ENCODE measurements at places on chromosomes 1 and 21.

- no peaks in the 10 kb centered on the region for H3K36me3 ChIP-seq
- H3K27me3 ChIP-seq = no peaks in the 10 kb centered on the region
- no peak overlapping the region for H3K4me3 ChIP-seq
- no peak for DNase-seq
Observed at GRCh38 chr1:8465013-8465412, 147.1 kb downstream of the SLC45A1 start.

DNA sequence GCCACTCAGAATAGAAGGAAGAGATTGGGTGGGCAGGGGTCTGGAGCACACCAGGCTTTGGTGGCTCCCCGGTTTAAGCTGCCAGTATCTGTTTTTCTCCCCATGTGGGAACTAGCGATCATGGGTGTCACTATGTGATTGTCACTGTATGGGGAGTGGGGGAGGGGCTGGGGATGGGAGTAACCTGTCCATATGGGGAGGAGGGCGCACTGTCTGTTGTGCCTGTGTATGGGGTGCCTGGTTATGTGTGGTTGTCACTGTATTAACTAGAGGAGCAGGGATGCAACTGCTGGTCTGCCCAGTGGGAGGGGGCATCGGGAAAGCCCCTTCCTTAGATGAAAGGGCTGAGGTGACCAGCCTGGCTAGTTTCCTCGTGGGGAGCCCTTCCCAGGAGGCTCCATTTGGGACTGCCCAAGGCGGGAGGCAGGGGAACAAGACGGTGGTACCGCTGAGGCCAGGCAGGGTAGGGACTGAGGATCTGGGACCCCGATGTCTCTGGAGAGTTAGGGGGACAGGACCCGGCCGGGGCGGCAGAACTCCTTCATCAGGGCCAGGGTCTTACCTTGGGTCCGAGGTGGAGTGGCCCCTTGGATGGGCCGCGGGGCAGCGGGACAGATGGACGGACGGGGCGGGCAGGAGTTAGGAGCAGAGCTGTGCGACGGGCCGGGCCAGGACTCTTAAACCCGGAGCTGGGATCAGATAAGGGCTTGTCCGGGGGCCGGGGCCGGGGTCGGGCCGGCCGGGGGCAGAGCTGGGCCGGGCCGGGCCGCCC, at the start of gene KCNJ10:
KCNJ10 (minus strand) TSS at position 701 of the 772 bp plus-strand sequence. CDS start 27,628 bp downstream, outside the sequence.
- no peaks in the 10 kb centered on the region for H3K36me3 ChIP-seq
- DNase-seq = no peak

GRCh38 chr1:57218487-57219079, 205.3 kb downstream of the DAB1 start:
- no peak overlapping the region for H3K27ac ChIP-seq
- no peak overlapping the region for H3K4me3 ChIP-seq
- no peaks in the 10 kb centered on the region for H3K4me1 ChIP-seq

DNA sequence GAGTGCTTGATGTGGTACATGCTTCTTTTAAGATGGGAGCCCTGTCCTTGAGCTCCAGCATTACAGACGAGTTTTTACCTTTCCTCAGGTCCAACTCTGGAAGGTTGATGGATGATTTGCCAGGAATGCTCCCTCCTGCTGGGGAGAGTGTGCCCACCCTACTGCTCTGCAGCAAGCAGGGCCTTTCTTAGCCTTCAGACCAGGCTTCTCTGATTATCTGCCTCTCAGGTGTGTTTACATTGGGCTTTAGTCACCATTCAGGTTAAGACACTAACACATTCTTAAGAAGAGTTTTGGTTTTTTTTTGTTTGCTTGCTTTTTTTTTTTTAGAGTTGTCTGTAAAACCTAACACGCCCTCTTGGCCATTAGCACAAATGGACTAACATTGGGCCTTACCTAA, 301.8 kb downstream of the KCNT2 start:
- H3K4me3 ChIP-seq = no peak overlapping the region
- H3K27me3 ChIP-seq = no peaks in the 10 kb centered on the region
- no peak overlapping the region for H3K27ac ChIP-seq
- no peaks in the 10 kb centered on the region for H3K36me3 ChIP-seq

- peak; percentile 69 for DNase-seq
- peaks cover 26% of the 10 kb centered on the region for H3K4me1 ChIP-seq
- H3K36me3 ChIP-seq = no peaks in the 10 kb centered on the region
- H3K4me3 ChIP-seq = no peak overlapping the region
- H3K27ac ChIP-seq = peak overlapping the region; percentile 49
- no peaks in the 10 kb centered on the region for H3K27me3 ChIP-seq
Observed at GRCh38 chr1:174942547-174943255, 57.0 kb upstream of the CACYBP start.

DNA sequence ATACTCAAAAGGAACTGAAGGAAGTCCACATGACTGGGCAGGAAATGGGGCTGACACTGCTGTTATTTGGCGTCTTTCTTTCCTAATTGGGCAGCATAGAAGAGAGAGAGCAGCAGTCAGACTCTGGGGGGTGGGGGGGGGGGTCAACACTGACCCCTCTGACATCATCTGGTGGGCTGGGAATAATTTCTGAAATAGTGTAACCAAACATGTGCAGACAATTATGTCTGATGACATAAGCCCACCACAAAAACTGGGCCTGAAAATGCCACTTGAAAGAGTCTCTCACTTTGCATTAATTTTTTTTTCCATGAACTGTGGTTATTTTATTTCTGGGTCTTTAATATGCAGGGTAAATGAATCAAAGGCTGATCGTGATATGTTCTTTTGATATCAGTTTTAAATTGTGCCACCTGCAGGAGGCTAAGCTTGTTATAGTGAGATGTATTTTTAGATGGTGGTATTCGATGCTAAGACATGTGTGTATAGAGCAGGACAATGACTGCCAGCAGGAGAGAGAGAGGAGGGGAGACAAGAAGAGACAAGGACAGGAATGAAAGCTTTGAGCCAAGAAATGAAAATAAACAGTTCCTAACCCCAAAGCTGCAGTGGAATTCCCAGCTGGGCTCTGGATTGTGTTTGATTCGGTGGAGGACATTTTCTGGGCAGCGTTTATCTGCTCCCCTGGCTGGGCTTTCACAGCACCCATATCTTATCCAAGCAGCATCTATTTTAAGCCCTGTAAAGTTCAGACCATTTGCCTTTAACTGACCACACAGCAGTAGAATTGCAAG, 264.7 kb downstream of the PBX1 start:
- no peak overlapping the region for H3K27ac ChIP-seq
- H3K4me1 ChIP-seq = peaks cover 3% of the 10 kb centered on the region
- no peaks in the 10 kb centered on the region for H3K27me3 ChIP-seq
- H3K36me3 ChIP-seq = peaks cover 17% of the 10 kb centered on the region
- H3K4me3 ChIP-seq = no peak overlapping the region
- DNase-seq = no peak

GRCh38 chr1:2814511-2815075, 13.1 kb upstream of the TTC34 start:
- H3K4me1 ChIP-seq = no peaks in the 10 kb centered on the region
- peak; percentile 52 for DNase-seq
- H3K36me3 ChIP-seq = no peaks in the 10 kb centered on the region
- no peak overlapping the region for H3K27ac ChIP-seq
- H3K27me3 ChIP-seq = no peaks in the 10 kb centered on the region
- H3K4me3 ChIP-seq = no peak overlapping the region

DNA sequence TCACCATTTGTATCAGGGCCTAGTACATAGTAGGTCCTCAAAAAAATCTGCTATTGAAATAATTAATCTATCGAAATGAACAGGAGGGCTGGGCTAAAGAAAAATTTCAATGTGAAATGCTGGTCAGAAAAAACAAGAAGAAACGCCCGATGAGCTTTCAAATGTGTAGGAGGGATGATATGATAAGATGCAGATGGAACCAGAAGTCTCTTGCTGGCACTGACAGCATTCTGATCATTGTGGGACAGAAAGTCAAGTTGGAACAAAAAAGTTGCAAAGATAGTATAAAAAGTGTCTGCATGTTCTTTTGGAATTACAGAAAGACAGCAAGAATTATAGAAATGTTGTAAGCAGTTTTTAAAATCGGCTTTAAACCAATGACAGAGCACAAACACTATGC, 11.1 kb downstream of the G0S2 start:
- H3K4me1 ChIP-seq = peaks cover 11% of the 10 kb centered on the region
- no peaks in the 10 kb centered on the region for H3K36me3 ChIP-seq
- no peaks in the 10 kb centered on the region for H3K27me3 ChIP-seq
- no peak overlapping the region for H3K4me3 ChIP-seq
- DNase-seq = no peak

GRCh38 chr1:107048241-107048640, 8.2 kb upstream of the PRMT6 start:
- H3K4me3 ChIP-seq = no peak overlapping the region
- DNase-seq = no peak
- no peak overlapping the region for H3K27ac ChIP-seq
- no peaks in the 10 kb centered on the region for H3K4me1 ChIP-seq

DNA sequence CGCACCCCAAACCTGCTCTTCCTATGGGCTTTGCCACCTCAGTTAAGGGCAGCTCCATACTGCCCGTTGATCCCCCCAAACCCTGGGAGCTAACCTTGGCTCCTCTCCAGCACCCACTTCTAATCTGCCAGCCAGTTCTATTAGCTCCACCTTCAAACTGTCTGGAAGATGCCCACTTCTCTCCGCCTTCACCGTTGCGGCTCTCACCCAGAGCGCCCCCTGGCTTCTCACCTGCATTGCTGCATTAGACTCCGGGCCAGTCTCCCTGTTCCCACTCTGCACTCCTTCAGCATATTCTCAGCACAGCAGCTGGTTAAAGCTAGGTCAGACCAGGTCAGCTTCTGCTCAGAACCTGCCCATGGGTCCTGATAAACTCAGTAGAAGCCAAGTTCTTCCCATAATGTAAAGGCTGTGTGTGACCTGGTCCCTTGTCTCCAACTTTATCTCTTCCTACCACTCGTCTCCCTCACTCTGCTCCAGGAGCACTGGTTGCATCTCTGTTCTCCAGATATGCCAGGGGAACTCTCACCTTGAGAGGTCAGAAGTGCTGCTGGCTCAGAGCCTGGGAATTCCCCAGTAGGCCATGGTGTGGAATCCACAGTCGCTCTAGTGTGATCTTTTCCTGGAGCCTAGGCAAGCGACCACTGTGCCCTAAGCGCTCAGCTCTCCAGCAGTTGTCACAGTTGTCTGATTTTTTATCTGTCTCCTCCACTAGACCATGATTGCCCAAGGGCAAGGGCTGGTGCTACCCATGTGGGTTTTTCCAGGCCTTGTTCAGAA, 150.3 kb downstream of the HMGB4 start:
- no peaks in the 10 kb centered on the region for H3K36me3 ChIP-seq
- H3K27me3 ChIP-seq = no peaks in the 10 kb centered on the region
- no peak for DNase-seq
- no peaks in the 10 kb centered on the region for H3K4me1 ChIP-seq
- no peak overlapping the region for H3K27ac ChIP-seq

GRCh38 chr1:26336477-26337205, 17.3 kb downstream of the CRYBG2 start:
- DNase-seq = peak; percentile 98
- peaks cover 18% of the 10 kb centered on the region for H3K4me1 ChIP-seq
- no peaks in the 10 kb centered on the region for H3K27me3 ChIP-seq
- H3K36me3 ChIP-seq = no peaks in the 10 kb centered on the region
- peak overlapping the region; percentile 41 for H3K4me3 ChIP-seq
- H3K27ac ChIP-seq = peak overlapping the region; percentile 19

GRCh38 chr1:41773144-41773591, 145.6 kb downstream of the HIVEP3 start:
- no peak for DNase-seq
- no peak overlapping the region for H3K4me3 ChIP-seq
- H3K4me1 ChIP-seq = peaks cover 25% of the 10 kb centered on the region
- no peaks in the 10 kb centered on the region for H3K36me3 ChIP-seq
- no peak overlapping the region for H3K27ac ChIP-seq
- H3K27me3 ChIP-seq = no peaks in the 10 kb centered on the region

GRCh38 chr1:150406483-150406882, 42.5 kb downstream of the RPRD2 start:
- no peak overlapping the region for H3K27ac ChIP-seq
- no peak overlapping the region for H3K4me3 ChIP-seq
- no peaks in the 10 kb centered on the region for H3K36me3 ChIP-seq
- peaks cover 20% of the 10 kb centered on the region for H3K4me1 ChIP-seq
- no peaks in the 10 kb centered on the region for H3K27me3 ChIP-seq

DNA sequence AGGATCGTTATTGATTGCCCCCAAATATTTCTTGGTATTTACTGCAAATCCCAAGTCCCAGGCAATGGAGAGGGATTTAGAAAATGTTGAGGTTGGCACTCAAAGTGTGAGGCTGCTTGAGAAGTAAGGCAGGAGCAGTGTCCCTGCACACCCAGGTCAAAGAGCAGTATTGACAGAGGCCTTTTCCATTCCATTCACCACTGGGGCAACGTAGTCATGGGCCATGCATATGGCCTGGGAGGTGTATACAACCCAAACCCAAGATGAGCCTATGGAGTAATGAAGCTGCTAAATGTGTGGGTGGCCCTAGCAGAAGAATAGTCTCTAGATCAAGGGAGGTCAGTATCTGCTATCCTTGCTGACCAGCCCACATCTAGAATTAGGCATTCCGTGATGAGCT, 245.6 kb downstream of the FOXD2 start:
- no peaks in the 10 kb centered on the region for H3K4me1 ChIP-seq
- no peak overlapping the region for H3K27ac ChIP-seq
- DNase-seq = no peak
- no peaks in the 10 kb centered on the region for H3K36me3 ChIP-seq

GRCh38 chr1:156616463-156616862, 2.8 kb upstream of the HAPLN2 start:
- peaks cover 2% of the 10 kb centered on the region for H3K27me3 ChIP-seq
- H3K36me3 ChIP-seq = no peaks in the 10 kb centered on the region
- peak overlapping the region; percentile 44 for H3K27ac ChIP-seq
- peaks cover 12% of the 10 kb centered on the region for H3K4me1 ChIP-seq
- no peak overlapping the region for H3K4me3 ChIP-seq
- no peak for DNase-seq

DNA sequence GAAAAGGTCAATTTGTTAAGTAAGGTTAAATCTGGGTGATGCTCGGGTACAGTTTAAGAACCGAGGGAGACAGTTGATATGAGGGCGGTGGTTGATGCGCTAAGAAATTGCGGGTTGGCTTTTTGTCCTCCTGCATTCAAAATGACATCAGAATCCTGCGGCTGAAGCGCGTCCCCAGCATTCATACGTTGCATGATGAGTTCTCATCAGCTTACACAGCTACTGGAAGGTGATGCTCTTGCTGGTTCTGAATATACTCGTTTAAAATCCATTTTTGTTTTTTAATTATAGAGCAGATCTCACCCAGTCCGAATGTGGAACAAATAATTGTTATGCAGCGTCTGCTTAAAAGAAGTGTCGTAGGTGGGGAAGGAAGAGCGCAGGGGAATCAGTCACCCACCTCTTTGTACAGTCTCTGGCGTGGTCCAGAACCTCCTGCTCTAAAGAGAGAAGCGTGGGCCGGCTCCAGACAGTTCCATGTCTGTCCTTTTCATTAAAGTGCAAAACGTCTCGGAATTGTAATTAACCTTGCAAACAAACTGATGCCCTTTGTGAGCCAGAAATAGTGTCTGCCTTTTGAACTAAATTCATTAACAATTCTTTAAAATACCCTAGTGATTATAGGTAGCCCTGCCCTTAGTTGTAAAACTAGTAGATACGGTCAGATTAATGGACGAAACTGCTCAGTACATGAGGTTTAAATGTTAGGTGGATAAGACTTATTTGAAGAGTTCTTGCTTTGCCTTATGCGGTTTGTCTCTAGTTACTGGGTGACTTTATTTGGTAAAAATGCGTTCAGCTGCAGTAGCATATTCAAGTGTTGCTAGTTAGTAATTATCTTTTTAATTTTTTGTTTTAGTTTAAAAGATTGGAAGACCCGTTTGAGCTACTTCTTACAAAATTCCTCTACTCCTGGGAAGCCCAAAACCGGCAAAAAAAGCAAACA, 741 bp downstream of the RGS2 start:
- H3K27ac ChIP-seq = peak overlapping the region; percentile 93
- H3K27me3 ChIP-seq = no peaks in the 10 kb centered on the region
- peaks cover 5% of the 10 kb centered on the region for H3K36me3 ChIP-seq
- no peak for DNase-seq
- peaks cover 29% of the 10 kb centered on the region for H3K4me1 ChIP-seq
